HS-5 (cell line): ENCODE measurements at places on chromosomes 6 and 20.

- no peak for DNase-seq
Measured at GRCh38 chr6:109894181-109894580, 83.9 kb upstream of the GPR6 start.

GRCh38 chr6:25137480-25137879, 141.7 kb upstream of the CARMIL1 start:
- DNase-seq: no peak

GRCh38 chr6:154258064-154258757, 98.4 kb downstream of the IPCEF1 start:
- DNase-seq: no peak

DNA sequence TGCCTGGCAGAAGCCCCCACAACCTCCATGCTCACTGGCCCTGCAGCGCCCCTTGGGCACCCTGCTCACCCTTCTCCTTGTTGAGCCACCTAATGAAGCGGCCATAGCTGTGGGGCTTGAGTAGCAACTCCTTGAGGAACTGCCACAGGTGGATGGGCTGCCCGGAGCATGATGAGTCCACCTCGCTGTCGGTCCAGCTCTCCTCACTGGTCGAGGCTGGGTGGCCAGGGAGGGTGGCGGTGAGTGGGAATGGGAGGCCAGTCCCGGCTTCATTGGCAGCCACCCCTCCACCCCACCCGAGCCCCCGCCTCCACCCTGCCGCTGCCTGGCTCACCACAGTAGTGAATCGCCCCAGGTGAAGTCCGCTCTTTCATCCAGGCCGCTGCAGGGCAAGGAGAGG, 16.9 kb downstream of the SPDEF start:
- no peak for DNase-seq

- no peak for DNase-seq
Measured at GRCh38 chr6:35237476-35237875, 22.1 kb upstream of the ZNF76 start.

- DNase-seq: no peak
Measured at GRCh38 chr6:113381959-113382358, 475.2 kb upstream of the MARCKS start.

- DNase-seq: no peak
Measured at GRCh38 chr6:134065706-134066105, 13.3 kb upstream of the SLC2A12 start.

DNA sequence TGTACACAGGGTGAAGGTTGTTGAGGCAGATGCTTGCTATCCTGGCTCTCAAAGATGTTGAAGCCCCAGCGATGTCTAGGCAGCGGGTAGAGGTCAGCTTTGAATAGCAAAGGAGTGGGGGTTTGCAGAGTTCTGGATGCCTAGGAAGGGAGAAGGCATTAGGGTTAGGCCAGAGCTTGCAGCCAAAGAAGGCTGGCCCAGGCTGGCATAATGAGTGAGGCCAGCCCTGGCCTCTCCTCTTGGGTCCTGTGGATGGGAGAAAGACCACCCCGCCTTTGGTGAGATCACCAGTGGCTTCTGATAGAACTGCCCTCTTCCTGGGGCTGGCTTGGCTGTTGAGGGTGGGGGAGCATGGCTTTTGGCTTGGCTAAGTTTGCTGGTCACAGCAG, 406 bp upstream of the WFDC5 start:
- DNase-seq: no peak

DNA sequence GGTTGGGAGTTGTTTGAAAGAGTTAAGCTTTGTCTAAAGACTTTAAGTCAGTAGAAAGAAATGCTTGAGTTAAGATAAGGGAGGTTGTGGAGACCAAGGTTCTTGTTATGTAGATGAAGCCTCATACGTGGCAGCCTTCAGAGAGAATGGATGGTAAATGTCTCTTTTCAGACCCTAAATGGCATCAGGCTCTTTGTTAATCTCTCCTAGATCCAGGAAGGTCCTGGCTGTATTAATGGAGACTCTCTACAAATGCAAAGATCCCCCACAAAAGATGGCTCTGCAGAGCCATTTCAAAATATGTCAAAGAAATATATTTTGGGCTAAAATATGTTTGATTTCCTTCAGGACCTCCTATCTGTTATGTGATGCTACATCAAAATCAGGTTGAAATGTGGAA, 161.6 kb downstream of the ADAT2 start:
- DNase-seq: no peak

- DNase-seq: no peak
Measured at GRCh38 chr6:170163405-170164170, 127.3 kb downstream of the DLL1 start.

- DNase-seq: no peak
Measured at GRCh38 chr6:109282756-109283155, 99.5 kb downstream of the CD164 start.

DNA sequence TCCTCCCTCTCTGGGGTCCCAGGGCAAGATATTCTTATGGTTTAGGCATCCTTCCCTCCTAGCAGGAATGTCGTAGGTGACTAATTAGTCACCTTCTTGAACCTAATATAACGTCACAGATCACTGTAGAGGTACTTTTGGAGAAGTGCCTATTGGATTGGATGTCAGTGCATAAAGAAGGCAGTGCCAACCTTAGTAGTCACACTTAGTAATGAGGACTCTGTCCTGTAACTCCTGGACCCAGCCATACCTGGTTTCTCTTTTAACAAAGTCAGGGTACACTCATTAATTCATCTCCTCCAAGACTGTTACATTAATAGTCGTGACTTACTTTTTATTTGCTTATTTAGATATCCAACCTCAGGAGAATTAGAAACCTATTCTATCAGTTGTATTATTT, 20.0 kb downstream of the VTA1 start:
- no peak for DNase-seq
